OCI-LY7 (cell line): ENCODE measurements at places on chromosomes 16 and 17.

DNA sequence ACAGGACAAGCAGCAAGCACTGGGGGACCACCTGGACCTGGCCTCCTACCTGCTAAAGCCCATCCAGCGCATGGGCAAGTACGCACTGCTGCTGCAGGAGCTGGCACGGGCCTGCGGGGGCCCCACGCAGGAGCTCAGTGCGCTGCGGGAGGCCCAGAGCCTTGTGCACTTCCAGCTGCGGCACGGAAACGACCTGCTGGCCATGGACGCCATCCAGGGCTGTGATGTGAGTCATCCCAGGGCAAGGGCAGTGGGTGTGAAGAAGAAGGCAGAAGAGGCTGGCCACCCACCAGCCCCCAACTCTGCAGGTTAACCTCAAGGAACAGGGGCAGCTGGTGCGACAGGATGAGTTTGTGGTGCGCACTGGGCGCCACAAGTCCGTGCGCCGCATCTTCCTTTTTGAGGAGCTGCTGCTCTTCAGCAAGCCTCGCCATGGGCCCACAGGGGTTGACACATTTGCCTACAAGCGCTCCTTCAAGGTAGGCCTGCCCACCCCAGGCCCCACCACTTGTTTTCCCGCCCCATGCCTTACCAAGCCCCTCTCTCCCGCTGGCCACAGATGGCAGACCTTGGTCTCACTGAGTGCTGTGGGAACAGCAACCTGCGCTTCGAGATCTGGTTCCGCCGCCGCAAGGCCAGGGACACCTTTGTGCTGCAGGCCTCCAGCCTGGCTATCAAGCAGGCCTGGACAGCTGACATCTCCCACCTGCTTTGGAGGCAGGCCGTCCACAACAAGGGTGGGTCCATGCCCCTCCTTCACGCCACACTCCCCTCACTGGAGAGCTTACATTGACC is 7.3 kb downstream of the PLEKHG4 start:
- DNase-seq, result no peak

- no peak for DNase-seq
Observed at GRCh38 chr17:27810902-27811557, 10.7 kb upstream of the NOS2 start.

DNA sequence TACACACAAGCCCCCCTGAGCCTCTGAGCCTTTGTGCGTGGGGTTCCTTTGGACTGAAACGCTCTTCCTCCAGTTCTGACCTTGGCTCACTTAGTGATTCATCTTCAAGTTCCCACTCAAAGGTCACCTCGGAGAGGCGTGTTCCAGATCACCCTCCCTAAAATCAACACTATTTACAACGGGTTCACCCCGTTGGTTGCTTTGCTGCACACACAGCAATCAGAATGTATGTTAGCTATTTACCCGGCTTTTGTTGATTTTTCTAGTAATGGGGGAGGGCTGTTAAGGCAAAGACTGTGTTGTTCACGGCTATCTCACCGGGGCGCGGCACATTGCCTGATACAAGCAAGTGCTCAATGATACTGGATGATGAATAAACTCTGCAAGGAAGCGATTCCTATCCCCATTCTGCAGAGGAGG is 977 bp downstream of the NAGPA start:
- no peak for DNase-seq

GRCh38 chr16:75282466-75283281 is 31.2 kb upstream of the BCAR1 start:
- DNase-seq, result no peak
